ENCODE measurements at places on chromosomes 2 and 18. TPM values are rescaled to one million over a fixed set of nuclear protein-coding genes. Genes with fewer than 3 reads are reported as not detected.

Gene SPP2
- 0.16 TPM for total RNA-seq

Gene ALPP
- total RNA-seq = not detected

Gene RPRM
- 0.16 TPM for total RNA-seq

Gene GPAT2
- 1.0 TPM for total RNA-seq

Gene DPP10
- total RNA-seq = not detected

Gene TTN
- total RNA-seq = 0.47 TPM

Gene REEP1
- total RNA-seq = not detected

Gene CAVIN2
- 25.4 TPM for total RNA-seq

Gene MEP1B
- total RNA-seq = not detected

Gene LIMS4
- total RNA-seq = 0.77 TPM

Gene IL1B
- 0.63 TPM for total RNA-seq

Gene CCDC68
- total RNA-seq = under 0.01 TPM

Gene UGT1A10
- total RNA-seq = not detected

Gene ANKMY1
- total RNA-seq = 4.8 TPM

Gene C1QL2
- not detected for total RNA-seq

Gene SEPTIN10
- 101 TPM for total RNA-seq

Gene ARHGAP25
- 0.47 TPM for total RNA-seq

Gene KIAA2012
- total RNA-seq = not detected

Gene LYPD6
- total RNA-seq = not detected

Gene MFSD6
- total RNA-seq = 7.7 TPM

Gene GDF7
- under 0.01 TPM for total RNA-seq

Gene CERKL
- total RNA-seq = 0.09 TPM

Gene PRSS56
- total RNA-seq = not detected
